Midbrain (tissue), 1 donor: ENCODE measurements at places on chromosomes 12 and 14.
A peak's percentile ranks its signal among the peaks of the same experiment; 100 is the strongest.

- peak; percentile 70 for DNase-seq
These were observed 8.1 kb upstream of the PPP1R1A start for GRCh38 chr12:54596526-54596946.

DNA sequence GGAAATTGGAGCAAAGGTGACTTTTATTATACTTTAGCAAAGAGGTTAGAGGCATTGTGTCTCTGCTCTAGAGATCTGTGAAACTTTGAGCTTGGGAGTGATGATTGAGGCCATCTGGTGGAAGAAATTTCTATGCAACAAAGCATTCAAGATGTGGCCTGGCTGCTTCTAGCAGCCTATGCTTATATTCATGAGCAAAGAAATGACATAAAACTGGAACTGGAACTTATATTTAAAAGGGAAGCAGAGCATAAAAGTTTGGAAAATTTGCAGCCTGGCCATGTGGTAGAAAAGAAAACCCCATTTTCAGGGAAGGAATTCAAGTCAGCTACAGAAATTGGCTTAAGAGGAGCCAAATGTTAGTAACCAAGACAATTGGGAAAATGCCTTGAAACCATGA, 70.4 kb downstream of the SDR9C7 start:
- no peak for DNase-seq

- DNase-seq, result no peak
These were observed 1.7 kb downstream of the ARHGAP5 start for GRCh38 chr14:32078858-32079216.

- DNase-seq, result no peak
These were observed 4.5 kb downstream of the LRCOL1 start for GRCh38 chr12:132605892-132606291.

DNA sequence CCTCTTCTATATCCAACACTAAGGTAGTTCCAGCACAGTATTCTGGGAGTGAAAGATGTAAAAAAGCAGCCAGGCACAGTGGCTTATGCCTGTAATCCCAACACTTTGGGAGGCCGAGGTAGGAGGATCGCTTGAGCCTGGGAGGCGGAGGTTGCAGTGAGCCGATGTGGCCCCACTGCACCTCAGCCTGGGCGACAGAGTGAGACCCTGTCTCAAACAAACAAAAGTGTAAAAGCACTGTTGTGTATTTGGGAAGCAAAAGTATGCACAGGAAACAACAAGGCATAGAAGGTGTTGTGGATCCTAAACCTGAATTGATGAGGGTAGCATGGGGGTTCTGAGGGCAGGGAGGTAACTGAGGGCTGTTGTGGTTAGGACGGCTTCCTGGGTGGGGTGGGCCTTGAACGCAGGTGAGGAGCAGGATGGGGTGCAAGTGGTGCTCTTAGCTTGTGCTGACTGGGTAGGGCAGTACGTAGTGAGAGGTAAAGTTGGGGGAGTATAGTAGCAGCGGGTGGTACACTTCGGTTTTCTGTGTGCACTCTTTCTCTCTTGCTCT, 64.2 kb downstream of the RASSF3 start:
- no peak for DNase-seq
